ENCODE measurements at places on chromosomes 3 and 15. TPM values are rescaled to one million over a fixed set of nuclear protein-coding genes. Genes with fewer than 3 reads are reported as not detected.

The GXYLT2 gene
- 0.09 TPM for total RNA-seq

The NXPE3 gene
- total RNA-seq: 6.4 TPM

The UROC1 gene
- total RNA-seq: under 0.01 TPM

The CHRD gene
- total RNA-seq: 0.69 TPM

The CLK3 gene
- 45.5 TPM for total RNA-seq

The CYP8B1 gene
- total RNA-seq: not detected

The RPP14 gene
- total RNA-seq: 16.1 TPM

The RPS17 gene
- total RNA-seq: 2,652 TPM

The GREM1 gene
- total RNA-seq: 2.1 TPM

The SUSD5 gene
- total RNA-seq: 0.33 TPM

The CCR8 gene
- not detected for total RNA-seq

The SLC28A1 gene
- total RNA-seq: not detected

The CPA3 gene
- not detected for total RNA-seq

The SORD gene
- total RNA-seq: 1.6 TPM

The CDC25A gene
- 5.0 TPM for total RNA-seq

The CYP19A1 gene
- 0.11 TPM for total RNA-seq

The NEIL1 gene
- total RNA-seq: 11.9 TPM

The CYB561D2 gene
- 17.6 TPM for total RNA-seq

The OR5K2 gene
- not detected for total RNA-seq

The UPK1B gene
- not detected for total RNA-seq

The FEZF2 gene
- not detected for total RNA-seq

The NANOGP8 gene
- not detected for total RNA-seq

The SRP14 gene
- 183 TPM for total RNA-seq

The ADAMTSL3 gene
- 28.8 TPM for total RNA-seq

The CYP11A1 gene
- total RNA-seq: not detected

The ELP6 gene
- 35.2 TPM for total RNA-seq

The SLC4A7 gene
- total RNA-seq: 56.6 TPM

The MNS1 gene
- total RNA-seq: 0.09 TPM

The MUSTN1 gene
- not detected for total RNA-seq

The ZPLD1 gene
- not detected for total RNA-seq

The C15orf62 gene
- total RNA-seq: under 0.01 TPM

Data from dermis lymphatic vessel endothelial cell (primary cell).